Type B pancreatic cell (in vitro differentiated cells): ENCODE measurements at places on chromosomes 1 and 21. TPM values are rescaled to one million over a fixed set of nuclear protein-coding genes. Genes with fewer than 3 reads are reported as not detected.
A peak's percentile ranks its signal among the peaks of the same experiment; 100 is the strongest.

GRCh38 chr1:184150776-184151531 is 99.4 kb downstream of the TSEN15 start:
- H3K27ac ChIP-seq = no peak overlapping the region
- peaks cover 14% of the 10 kb centered on the region for H3K4me1 ChIP-seq
- no peak overlapping the region for H3K4me3 ChIP-seq
- no peaks in the 10 kb centered on the region for H3K36me3 ChIP-seq

DNA sequence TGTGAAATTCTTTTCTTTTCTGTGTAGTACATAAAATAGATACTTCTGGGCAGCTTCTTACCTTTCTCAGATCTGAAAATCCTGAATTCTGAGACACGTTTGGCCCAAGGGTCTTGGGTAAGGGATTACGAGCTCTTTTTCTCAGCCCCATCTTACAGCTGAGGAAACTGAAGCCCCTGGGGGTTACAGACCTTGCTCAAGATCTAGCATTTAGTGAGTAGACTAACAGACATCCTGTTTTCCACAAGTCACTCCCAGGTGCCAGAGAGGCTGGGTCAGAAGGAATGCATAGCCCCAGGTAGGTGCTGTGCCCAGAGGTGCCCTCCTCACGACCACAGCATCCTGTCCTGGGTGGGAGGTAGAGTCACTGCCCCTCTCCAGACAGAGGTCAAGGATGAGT is 13.2 kb upstream of the CREG1 start:
- H3K4me1 ChIP-seq = peaks cover 15% of the 10 kb centered on the region
- no peak overlapping the region for H3K27ac ChIP-seq
- no peaks in the 10 kb centered on the region for H3K36me3 ChIP-seq

GRCh38 chr1:109812691-109813393 is 49.1 kb upstream of the EPS8L3 start:
- no peaks in the 10 kb centered on the region for H3K27me3 ChIP-seq
- no peak overlapping the region for H3K4me3 ChIP-seq
- DNase-seq = no peak
- no peak overlapping the region for H3K27ac ChIP-seq
- H3K4me1 ChIP-seq = no peaks in the 10 kb centered on the region

- no peak for DNase-seq
- peaks cover 16% of the 10 kb centered on the region for H3K4me1 ChIP-seq
- H3K36me3 ChIP-seq = no peaks in the 10 kb centered on the region
- no peak overlapping the region for H3K4me3 ChIP-seq
- no peak overlapping the region for H3K27ac ChIP-seq
These were observed 22.6 kb downstream of the FOXD2 start for GRCh38 chr1:47460456-47460855.

DNA sequence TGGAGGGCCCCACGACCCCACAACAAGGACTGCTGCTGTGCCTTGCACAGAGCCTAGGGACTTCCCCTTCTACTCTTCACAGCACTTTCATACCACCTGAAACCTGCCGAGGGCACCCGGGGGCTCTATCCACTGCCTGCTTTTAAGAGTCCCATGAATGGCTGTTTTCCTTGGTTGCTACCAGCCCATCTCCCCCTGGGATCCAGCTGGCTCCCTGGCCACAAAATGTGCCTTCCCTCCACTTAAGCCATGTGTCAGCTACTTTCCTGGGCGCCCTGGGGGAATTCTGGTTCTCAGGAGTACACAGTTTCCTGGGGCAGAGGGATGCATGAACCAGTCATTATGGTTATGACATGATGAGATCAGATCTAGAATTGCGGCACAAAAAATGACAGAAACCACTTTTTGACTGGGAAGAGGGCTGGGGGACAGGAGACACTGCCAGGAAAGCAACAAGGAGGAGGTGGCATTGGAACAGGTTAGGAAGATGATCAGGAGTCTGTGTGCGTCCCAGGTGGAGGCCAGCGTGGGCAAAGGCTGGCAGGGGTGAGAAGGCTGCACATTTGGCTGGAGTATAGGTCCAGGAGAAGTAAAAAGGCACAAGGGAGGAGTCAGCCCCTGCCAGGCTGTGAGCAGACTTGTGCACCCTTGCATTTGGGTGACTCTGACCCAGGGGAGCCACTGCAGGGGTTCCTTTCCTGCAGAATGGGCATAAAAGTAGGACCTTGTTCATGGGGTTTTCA is 3.2 kb upstream of the TNFRSF8 start:
- H3K36me3 ChIP-seq = no peaks in the 10 kb centered on the region
- H3K4me3 ChIP-seq = no peak overlapping the region
- no peaks in the 10 kb centered on the region for H3K4me1 ChIP-seq

- peaks cover 52% of the 10 kb centered on the region for H3K4me1 ChIP-seq
- peaks cover 9% of the 10 kb centered on the region for H3K27me3 ChIP-seq
- no peak for DNase-seq
- peak overlapping the region; percentile 95 for H3K27ac ChIP-seq
These were observed 2.0 kb upstream of the UTP25 start for GRCh38 chr1:209825591-209826434.

DNA sequence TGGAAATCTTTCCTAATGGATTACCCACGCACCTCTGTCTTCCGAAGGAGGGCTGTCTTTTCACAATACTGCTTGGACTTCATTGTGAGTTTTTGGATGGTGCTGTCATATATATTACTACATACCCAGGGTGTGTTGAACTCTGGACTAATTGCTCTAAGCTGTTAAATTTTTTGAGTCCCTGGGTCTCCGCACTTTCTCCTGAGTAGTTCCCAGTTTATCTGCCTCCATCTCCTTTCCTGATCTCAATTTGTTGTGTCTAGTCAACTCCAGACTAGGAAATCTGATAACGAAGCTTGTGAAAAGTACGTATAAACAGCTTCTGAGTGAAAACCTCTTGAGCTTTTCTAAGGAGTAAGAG is 211.1 kb downstream of the ROR1 start:
- H3K27ac ChIP-seq = no peak overlapping the region
- H3K27me3 ChIP-seq = no peaks in the 10 kb centered on the region
- no peak for DNase-seq
- H3K4me1 ChIP-seq = peaks cover 34% of the 10 kb centered on the region
- no peak overlapping the region for H3K4me3 ChIP-seq

DNA sequence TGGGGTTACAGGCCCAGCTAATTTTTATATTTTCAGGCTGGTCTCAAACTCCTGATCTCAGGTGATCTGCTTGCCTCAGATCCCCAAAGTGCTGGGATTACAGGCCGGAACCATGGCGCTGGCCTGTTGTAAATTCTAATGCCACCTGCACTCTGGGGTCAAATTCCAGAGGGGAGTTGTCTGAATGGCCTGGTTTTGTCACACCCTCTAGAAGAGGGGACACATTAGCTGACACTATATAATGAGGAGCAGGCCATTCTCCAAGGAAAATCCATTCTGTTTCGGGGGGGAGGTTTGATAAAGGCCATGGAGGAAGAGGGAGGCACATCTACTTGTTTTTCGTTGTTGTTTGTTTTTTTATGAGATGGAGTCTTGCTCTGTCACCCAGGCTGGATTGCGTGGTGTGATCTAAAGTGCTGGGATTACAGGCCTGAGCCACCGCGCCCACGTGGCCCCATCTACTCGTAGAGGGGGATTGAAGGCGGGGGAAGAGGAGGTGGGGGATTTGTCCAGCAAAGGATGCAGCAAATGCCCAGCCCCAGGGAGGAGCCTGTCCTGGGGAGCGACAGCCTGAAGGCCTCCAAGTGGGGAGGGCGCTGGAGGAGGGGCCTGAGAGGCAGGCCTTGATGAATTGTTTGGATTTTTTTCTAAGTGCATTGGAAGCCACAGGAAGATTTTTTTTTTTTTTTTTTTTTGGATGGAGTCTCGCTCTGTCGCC is 78.4 kb upstream of the SLC45A1 start:
- H3K4me1 ChIP-seq = peaks cover 24% of the 10 kb centered on the region
- H3K4me3 ChIP-seq = peak overlapping the region; percentile 30
- H3K36me3 ChIP-seq = no peaks in the 10 kb centered on the region
- H3K27ac ChIP-seq = peak overlapping the region; percentile 96
- no peaks in the 10 kb centered on the region for H3K27me3 ChIP-seq
- DNase-seq = no peak

DNA sequence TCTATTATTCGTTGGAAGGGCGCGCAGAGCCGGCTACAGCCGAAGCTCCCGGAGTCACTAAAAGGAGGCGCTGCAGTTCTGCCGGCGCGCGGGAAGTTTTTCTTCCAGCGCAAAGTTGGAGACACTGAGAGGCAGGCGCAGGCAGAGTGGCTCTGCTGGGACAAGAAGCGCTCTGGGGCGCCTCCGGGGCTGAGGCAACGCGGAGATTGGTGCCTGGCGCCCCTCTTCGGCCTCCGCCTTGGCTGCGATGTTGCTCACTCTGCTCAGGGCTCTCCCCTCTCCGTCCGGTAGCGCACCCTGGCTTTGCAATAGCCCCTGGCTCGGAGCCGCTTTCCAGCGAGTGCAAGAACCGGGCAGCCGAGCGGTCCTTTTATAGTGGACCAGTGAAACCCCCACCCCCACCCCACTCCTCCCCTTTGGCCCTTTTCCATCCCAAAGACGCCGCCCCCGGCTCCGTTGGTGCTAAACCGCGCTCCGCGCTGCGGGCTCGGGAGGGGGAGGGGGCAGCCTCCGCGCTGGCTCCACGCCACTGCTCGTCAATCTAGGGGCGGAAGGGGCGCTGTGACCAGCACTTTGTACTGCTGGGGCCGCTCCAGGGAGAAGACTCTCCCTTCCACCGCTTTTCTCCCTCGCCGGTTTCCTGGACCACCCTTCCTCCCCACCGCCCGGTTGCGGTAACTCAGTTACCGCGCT is at the start of gene ADAMTS1:
TSS of gene ADAMTS1 (minus strand) at position 344 of the 693 bp plus-strand sequence. CDS start 455 bp downstream, outside the sequence.
- DNase-seq = peak; percentile 95
- H3K36me3 ChIP-seq = peaks cover 29% of the 10 kb centered on the region
- peak within 1 kb of the TSS; percentile 99 for H3K4me3 ChIP-seq
- H3K27ac ChIP-seq = peak within 1 kb of the TSS; percentile 97
- peaks cover 7% of the 10 kb centered on the region for H3K27me3 ChIP-seq

DNA sequence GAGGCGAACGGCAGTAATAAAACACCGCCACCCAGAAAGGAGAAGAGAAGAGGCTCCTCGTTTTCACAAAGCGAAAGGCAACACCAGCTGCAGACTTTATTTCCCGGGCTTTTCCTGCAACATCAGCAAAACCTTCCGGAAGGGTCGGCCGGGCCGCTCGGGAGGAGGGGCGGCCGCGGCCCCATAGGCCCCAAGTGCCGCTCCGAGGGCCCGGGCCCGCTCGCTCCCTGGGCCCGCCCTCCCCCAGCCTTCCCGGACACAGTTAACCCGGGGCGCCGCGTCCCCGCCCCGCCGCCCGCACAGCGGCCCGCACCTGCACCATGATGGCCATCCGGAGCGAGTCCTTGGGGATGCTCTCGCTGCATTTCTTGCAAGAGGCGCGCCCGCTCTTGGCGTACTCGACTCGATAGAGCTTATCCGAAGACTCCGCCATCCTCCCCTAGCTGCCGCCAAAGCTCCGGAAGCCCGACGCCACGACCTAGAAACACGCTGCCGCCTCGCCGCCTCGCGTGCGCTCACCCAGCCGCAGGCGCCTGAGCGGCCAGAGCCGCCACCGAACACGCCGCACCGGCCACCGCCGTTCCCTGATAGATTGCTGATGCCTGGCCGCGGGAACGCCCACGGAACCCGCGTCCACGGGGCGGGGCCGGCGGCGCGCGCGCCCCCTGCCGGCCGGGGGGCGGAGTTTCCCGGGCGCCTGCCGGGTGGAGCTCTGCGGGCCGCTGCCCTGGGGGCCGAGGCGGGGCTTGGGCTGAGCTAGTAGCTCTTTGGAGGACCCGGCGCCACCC is at the start of gene PARP1:
TSS of gene PARP1 (minus strand) at position 597 of the 788 bp plus-strand sequence. CDS start at position 433, 164 bp downstream.
- peak within 1 kb of the TSS; percentile 97 for H3K4me3 ChIP-seq
- H3K4me1 ChIP-seq = peaks cover 35% of the 10 kb centered on the region
- no peaks in the 10 kb centered on the region for H3K27me3 ChIP-seq
- peak; percentile 91 for DNase-seq
- peaks cover 5% of the 10 kb centered on the region for H3K36me3 ChIP-seq
- H3K27ac ChIP-seq = peak within 1 kb of the TSS; percentile 89

- no peaks in the 10 kb centered on the region for H3K4me1 ChIP-seq
- DNase-seq = no peak
- no peaks in the 10 kb centered on the region for H3K36me3 ChIP-seq
- H3K27me3 ChIP-seq = peaks cover 4% of the 10 kb centered on the region
- no peak overlapping the region for H3K4me3 ChIP-seq
- H3K27ac ChIP-seq = no peak overlapping the region
These were observed 172.4 kb downstream of the CACNA1E start for GRCh38 chr1:181655756-181656155.

GRCh38 chr1:229661022-229661877 is 35.2 kb downstream of the URB2 start:
- no peak overlapping the region for H3K27ac ChIP-seq
- no peak overlapping the region for H3K4me3 ChIP-seq
- no peaks in the 10 kb centered on the region for H3K27me3 ChIP-seq
- peaks cover 7% of the 10 kb centered on the region for H3K4me1 ChIP-seq

The ADGRL4 gene
- total RNA-seq = 0.56 TPM in 1 of 2 replicates, not detected in the other
